ENCODE measurements at places on chromosomes 3 and 15. TPM values are rescaled to one million over a fixed set of nuclear protein-coding genes. Genes with fewer than 3 reads are reported as not detected.

Gene LRRC58
- 31.8 TPM for total RNA-seq

Gene FXR1
- 136 TPM for total RNA-seq

- DNase-seq = no peak
Observed at GRCh38 chr3:40313975-40314860, 4.7 kb downstream of the EIF1B start.

Gene BLM
- total RNA-seq = 4.1 TPM

- DNase-seq = no peak
Observed at GRCh38 chr3:45545476-45545875, 49.1 kb upstream of the LIMD1 start.

Gene PLA2G4D
- total RNA-seq = 0.48 TPM

Gene ACOX2
- 17.1 TPM for total RNA-seq

- DNase-seq = peak; percentile 20
Observed at GRCh38 chr3:70550723-70551319, 238.4 kb upstream of the MDFIC2 start.

Data from umbilical cord (tissue), 2 donors.